ENCODE measurements at places on chromosomes 7 and 10.

DNA sequence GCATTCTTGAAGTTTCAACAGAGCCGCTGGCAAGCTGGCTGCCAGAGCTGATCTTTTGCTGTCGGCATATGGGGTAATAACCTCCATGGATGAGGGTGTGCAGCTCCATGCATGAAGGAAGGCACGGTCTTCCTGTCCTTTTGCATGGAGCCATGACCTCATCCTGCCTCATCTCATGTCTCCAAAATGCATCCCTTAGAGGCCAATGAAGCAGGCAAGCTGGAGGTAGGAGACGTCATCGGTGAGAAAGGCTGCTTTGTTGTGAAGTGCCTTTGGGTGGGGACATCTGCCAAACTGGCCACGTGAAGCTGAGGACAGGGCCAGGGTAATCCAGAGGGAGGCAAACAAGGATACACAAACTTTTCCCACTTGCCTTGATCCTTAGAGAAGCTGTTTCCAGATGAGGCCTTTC, 161.5 kb upstream of the TBX20 start:
- no peak for DNase-seq

DNA sequence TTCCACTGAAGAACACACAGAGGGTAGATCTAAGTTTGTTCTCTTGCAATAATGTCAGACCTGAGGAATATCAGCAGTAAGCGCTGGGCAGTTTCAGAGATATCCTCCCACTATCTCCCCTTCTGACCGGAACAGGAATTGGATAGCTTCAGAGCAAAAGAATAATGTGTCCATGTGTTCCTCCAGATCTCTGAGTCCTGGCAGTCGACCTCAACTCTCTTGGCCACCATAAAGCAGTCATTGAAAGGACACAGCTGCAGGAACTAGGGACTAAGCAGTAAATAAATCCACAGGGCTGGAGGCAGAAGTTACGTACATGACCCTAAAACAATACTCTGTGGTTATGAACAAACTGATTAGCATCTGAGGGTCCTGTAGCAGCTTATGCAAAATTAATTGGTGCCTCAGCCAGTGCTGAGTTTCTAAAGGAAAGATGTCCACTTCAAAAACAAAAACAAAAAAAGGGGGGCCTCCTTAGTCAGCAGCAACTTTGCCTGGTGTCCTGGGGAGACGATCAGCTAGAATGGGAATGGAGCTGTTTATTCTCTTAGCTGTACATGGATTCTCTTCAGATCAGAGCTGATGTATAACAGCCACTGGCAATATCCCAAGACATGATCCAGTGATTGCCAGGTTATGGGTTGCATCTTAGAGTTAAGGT, 6.4 kb upstream of the PRTFDC1 start:
- no peak for DNase-seq

DNA sequence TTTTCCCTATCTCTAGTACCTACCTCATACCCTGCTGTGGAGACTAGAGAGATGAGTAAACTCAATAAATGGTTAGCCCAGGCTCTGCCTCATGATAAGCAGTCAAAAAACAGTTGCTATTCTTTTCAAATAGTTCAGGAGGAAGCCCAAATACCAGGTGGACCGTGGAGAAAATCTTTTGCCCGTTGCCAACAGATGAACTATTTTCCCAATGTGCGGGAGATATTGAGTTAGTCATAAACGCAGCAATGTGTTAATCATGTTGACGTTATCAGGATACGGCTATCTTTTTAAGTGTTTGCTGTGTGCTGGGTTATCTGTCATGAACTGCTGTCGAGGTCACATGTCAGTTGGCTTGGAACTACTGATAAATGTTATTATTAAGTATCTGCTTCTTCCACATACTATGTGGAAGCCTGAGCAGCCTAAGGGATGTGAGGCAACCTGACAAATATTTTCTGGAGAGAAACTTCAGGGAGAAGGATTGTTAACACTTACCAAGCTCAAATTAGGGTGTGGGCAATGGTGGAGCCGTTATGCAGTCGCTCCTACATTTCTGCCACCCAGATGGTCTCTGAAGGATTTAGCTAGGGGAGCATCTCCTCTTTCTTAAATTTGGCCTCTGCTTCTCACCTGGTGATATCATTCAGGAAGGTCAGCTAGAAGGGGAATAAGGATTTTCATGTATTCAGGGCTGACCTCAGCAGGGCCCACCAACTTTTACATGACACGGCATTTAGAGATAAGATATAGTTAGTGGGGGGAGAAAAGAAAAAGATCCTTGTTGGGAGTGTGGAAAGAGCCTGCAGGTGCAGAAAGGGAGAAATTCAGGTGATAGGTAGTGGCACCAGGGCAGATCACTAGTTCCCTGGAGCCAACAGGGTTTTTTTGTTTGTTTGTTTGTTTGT, 33.5 kb upstream of the SLC26A3 start:
- no peak for DNase-seq

GRCh38 chr7:116561697-116562483, 37.1 kb downstream of the CAV1 start:
- no peak for DNase-seq

GRCh38 chr10:85151506-85151905, 823.1 kb downstream of the CCSER2 start:
- DNase-seq, result no peak

DNA sequence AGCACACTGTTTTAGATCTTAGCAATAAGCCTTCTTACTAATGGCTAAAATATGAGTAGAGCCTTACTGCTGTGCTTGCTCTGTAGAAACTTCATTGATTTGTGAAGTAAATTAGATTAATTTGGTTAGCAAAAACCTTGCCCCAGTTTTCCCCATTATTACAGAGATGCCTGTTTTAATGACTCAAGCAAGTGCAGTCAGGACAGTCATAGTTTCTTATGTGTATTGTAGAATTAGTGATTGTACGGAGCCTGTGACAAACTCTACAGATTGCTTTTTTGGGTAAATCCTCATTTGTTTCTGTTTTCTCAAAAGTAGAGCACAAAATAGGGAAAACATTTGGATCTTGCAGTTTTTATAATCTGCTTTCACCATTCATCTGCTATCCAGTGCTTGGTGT, 7.0 kb downstream of the TAX1BP1 start:
- DNase-seq, result no peak

Data from stimulated activated CD4-positive, alpha-beta T cell treated with anti-CD3 and anti-CD28 coated beads, Interleukin-1b, Interleukin-23, amount 100 ng/mL, for 1 hour (primary cell).